ENCODE measurements at places on chromosomes 5 and 9.

DNA sequence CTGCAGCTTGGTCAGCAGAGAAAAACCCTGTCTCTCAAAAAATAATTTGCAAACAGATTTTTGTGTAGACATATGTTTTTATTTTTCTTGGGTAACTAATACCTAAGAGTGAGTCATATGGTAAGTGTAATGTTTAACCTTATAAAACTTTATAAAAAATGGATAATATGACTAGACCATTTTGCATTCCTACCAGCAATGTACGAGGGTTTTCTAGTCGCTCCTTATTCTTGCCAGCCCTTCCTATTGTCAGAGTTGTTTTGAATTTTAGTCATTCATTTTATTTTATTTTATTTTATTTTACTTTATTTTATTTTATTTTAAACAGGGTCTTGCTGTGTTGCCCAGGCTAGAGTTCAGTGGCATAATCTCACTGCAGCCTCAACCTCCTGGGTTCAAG, 37.8 kb downstream of the RABGAP1 start:
- no peak for DNase-seq

GRCh38 chr9:86487838-86488233, 133.6 kb upstream of the TUT7 start:
- DNase-seq, result no peak

GRCh38 chr9:127360829-127361228, 36.1 kb upstream of the SLC2A8 start:
- DNase-seq, result no peak

GRCh38 chr5:80672140-80672736, 17.5 kb upstream of the DHFR start:
- peak; percentile 40 for DNase-seq

- DNase-seq, result no peak
These were observed 373.7 kb upstream of the CCNH start for GRCh38 chr5:87786471-87786870.

GRCh38 chr9:115694014-115694413, 459.6 kb upstream of the PAPPA start:
- no peak for DNase-seq

GRCh38 chr5:123787136-123787535, 275.2 kb downstream of the CSNK1G3 start:
- DNase-seq, result no peak

- no peak for DNase-seq
These were observed 293.8 kb downstream of the CWC27 start for GRCh38 chr5:65062469-65063083.

GRCh38 chr9:80467632-80468031, 895.9 kb downstream of the TLE4 start:
- DNase-seq, result no peak

- peak; percentile 62 for DNase-seq
These were observed 3.0 kb upstream of the SMC2 start for GRCh38 chr9:104091116-104091515.

DNA sequence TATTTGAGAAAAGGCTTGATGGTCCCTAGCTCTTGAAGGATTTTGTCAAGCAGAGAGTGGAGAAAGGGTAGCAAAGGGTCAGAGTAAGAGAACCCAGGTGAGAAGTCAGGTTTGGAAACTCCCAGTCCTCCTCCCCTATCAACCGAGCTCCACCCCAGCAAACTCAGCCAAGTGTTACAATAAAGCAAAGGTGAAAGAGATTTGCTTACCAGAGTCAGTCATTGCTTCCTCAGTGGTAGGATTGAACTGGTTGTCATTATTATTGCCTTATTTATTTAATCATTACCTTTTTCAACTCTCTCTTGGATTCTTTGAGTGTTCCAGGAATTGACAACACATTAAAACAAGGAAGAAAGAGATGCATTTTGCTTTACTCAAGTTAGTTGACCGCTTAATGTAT, 80.5 kb downstream of the RFK start:
- DNase-seq, result no peak

DNA sequence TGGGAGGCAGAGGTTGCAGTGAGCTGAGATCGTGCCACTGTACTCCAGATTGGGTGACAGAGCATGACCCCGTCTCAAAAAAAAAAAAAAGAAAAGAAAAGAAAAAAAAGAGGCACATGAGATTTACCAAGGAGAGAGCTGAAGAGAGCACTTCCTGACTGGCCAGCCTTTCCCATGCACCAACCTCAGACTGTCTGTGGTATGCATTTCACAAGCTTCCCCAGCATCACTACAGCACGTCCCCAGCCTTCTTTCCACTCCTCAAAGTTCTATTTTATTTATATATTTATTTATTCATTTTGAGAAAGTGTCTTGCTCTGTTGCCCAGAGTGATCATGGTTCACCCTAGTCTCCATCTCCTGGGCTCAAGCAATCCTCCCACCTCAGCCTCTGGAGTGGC, 13.6 kb upstream of the FUBP3 start:
- DNase-seq, result no peak

- no peak for DNase-seq
These were observed 111.8 kb downstream of the EFNA5 start for GRCh38 chr5:107558823-107559375.

Measured in NCI-H774 (cell line).